Naive thymus-derived CD4-positive, alpha-beta T cell (primary cell): ENCODE measurements at places on chromosomes 7 and 10.

DNA sequence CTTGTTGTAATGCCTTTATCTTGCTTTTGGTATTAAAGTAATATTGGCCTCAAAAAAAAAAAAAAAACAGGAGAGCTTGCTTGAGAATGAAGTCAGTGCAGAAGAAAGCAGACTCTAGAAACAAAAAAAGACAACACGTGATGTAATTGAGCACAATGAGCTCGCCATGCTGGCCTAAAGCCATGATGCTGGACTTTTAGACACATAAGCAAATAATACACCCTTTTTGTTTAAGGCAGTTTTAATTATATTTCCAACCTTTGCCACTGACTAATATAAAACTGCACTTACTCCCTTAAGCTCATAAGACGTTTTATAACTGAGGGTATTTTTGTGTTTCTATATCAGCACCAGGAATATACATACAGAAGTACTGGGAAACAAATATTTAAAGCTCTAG, 798.3 kb downstream of the KCNMA1 start:
- DNase-seq: no peak

GRCh38 chr7:94266238-94266644, 128.5 kb upstream of the COL1A2 start:
- no peak for DNase-seq

DNA sequence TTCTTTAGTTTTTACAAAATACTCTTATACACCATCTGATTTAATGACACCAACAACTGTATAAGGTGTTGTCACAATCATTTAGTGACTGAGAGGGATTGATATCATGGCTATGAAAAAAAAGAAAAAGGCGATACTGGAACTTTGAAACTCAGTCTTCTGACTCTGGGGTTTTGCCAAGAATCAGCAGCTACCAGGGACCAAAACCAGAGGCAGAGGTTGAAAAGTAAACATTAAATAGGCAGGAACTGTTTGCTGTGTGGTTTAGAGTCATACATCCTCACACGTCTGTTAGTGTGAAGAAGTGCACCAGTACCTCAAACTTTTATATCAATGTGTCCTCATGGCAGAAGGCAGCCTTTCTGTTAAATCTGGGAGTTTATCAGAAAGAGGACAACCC, 19.9 kb upstream of the GGCT start:
- DNase-seq: no peak

DNA sequence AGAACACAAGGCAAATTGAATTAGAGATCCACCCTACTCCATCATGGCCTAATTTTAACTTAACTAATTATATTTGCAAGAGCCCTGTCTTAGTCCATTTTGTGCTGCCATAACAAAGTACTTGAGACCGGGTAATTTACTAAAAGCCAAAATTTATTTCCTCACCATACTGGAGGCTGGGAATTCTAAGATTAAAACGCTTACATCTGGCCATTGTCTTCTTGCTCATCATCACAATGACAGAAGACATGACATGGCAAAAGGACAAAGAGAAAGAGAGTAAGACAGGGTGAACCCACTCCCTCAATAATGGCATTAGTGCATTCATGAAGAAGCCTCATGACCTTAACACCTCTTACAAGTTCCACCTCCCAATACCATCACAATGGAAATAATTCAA, 1068.6 kb downstream of the DNAJB9 start:
- no peak for DNase-seq

- no peak for DNase-seq
Observed at GRCh38 chr7:41156268-41156667, 546.6 kb downstream of the INHBA start.

DNA sequence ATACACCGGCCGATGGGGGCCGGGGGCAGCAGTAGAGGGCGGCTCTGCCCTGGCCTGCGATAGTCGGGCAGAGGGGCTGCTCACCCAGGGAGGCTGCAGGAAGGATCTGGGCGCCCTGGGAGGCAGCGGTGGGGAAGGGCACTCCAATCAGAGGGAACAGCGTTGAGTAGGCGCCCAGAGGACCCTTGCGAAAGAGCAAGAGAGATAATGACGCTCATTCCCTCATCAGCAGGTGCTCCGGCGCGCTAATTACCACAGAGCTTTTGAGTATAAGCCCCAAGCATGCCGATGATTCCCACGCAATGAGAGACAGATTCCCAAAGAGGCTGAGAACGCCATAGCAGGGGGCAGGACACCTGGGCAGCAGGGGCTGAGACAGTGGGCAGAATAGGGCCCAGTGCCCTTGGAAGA, 215.3 kb downstream of the MAD1L1 start:
- DNase-seq: no peak

GRCh38 chr10:129099486-129099885, 367.6 kb upstream of the MGMT start:
- DNase-seq: no peak

- no peak for DNase-seq
Observed at GRCh38 chr10:131544495-131544894, 233.0 kb upstream of the TCERG1L start.

GRCh38 chr7:36264123-36264801, 111.2 kb downstream of the EEPD1 start:
- no peak for DNase-seq

DNA sequence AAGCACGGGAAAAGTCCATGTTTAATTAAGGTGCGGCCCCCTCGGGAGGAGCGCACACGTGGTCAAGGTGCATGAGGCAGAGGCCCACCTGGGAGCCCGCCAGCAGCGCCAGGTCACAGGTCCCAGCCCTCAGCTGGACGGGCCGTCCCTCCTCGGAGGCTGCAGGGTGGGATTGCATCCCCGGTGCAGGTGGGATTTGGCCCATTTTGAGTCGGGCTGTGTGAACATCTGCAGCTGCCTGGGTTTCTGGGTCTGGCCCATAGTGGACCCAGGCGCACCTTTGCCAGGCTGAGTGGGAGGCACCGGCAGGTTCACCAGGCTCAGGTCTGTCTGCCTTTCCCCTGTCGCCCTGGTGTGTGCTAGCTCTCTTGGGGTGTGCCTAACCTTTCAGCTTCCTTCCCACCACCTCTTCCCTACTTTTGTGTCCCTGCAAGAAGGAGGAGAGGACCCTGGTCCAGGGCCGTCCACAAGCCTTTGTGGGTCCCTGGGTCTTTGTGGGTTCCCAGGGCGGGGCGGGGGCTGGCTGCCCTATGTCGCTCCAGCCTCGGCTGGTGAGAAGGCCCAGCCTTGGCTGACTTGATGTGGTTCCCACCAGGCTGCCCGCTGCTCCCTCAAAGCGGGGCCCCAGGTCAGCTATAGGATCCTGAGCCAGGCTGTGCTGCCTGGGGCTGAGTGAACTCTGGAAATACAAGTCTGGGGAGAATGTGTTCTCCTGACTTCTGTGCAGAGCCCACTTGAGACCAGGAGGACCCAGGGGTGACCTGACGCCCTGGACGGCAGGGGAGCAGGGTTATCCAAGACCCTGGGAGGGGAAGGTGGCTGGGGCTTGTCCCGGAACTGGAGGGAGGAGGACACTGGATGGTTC, 186.7 kb upstream of the SHH start:
- no peak for DNase-seq

DNA sequence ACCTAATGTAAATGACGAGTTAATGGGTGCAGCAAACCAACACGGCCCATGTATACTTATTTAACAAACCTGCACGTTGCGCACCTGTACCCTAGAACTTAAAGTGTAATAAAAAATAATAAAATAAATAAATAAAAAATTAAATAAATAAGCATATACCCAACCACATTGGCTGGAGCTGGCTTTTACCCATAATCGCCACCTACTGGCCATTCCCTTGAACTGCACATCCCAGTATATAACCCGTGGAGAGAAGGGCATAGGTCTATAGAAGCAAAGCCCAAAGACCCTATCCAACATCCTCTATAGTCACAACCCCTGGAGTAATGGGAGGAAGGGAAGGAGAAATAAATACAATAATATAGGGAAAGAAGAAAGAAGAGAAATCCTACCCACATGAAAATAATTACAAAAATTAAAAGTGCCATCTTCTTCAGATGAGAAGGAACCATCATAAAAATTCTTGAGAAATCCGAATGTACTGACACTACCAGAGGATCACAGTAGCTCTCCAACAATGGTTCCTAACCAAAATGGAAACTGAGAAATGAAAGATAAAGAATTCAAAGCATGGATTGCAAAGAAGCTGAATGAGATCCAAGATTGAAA, 65.6 kb downstream of the TWIST1 start:
- no peak for DNase-seq

DNA sequence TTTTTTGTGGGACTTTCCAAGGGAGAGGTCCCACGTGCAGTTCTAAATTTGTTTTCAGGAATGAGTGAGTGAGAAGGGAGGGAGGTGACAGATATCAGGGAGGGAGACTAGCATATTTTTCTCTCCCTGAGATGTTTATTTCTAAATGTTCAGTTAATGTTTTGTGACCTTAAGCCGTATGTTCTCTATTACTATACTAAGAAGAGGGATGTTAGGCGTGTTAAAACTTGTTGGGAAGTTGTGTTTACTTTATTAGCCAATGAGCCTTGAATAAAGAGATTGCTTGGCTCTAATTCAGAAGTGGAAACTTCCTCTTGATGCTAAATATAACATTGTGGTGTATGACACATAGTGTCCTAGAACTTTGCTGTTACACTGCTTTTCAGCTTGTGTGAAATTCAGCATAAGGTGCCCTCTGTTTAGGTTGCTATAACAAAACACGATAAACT, 37.3 kb downstream of the DNAH11 start:
- DNase-seq: no peak

DNA sequence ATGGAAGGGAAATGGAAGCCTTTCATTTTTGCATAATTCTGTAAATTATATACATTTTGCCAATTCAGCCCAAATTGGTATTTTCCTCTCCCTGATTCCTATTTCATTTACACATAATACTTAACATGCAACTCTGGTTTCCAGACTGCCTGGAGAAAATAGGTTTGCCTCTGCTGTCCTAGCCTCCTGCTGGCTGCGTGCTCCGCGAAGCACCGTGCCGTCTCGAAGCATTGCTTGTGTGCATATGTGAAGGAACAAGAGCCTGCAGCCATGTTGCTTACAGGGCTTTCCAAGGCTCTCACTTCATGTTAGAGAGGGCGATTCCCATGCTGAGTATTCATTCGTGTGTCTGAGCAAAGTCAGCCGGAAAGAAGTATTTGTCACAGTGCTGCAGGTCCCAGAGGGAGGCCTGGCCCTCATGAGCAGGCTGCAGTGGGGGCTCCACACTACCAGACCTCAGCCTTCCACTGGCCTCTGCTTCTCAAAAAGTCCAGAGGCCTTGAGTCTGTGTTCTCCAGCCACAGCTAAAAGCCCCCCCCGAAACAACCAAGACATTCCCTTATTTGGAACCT, 66.5 kb downstream of the CLRN3 start:
- DNase-seq: no peak

DNA sequence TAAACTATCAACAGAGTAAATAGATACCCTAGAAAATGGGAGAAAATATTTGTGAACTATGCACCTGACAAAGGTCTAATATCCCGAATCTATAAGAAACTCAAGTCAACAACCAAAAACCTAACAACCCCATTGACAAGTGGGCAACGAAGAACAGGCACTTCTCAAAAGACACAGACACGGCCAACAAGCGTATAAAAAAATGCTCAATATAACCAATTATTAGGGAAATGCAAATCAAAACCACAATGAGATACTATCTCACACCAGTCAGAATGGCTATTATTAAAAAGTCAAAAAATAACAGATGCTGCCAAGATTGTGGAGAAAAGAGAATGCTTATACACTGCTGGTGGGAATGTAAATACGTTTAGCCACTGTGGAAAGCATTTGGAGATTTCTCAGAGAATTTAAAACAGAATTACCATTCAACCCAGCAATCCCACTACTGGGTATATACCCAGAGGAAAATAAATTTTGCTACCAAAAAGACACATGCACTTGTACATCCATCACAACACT, 63.2 kb upstream of the CAV2 start:
- no peak for DNase-seq

DNA sequence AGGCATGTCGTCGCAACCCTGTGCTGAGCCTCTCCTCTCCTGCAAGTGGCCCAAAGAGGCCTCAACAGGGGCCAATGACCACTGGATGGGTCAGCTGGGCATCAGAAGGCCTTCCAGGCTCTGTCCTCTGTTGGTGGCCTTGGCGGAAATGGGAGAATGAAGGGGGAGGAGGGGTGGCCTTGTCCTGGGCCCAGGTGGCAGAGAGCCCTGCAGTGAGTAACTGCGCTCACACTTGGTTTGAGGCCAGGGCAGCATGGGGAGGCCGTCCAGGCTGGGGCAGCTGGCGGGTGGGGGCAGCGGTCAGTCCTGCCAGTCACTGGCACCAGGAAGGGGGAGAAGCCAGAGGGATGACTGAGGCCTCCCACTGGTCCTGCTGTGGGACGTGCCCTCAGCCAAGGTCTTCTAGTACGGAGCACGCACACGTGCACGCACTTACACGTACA, 59.8 kb downstream of the LHPP start:
- DNase-seq: no peak

DNA sequence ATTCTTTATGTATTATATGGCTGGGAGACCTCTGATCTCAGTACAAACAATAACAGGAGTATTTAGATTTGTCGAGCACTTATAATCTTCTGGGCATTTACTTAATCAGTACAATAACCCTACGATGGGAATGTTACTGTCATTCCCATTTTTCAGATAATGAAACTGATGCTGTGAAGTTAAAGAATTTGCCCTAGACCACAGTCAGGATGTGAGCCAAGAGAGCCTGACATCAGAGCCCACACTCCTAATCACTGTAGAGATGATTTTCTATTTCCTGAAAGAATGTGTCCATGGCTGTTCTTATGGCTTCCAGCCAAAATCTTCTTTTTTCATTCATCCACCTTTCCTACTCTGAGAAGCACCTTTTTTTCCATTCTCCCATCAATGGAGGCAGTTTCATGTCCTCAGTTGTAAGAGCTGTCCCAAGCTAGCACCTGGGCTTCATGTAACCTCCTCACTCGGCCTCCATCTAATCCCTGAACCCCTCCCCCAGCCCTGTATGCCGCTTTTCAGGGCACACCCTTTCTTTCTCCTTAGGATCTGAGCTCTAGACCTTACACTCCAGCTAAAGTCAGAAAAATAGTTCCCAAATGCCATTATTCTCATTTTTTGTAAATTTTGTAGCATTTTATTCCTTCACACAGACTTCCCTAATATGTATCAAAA, 12.2 kb upstream of the CAV1 start:
- no peak for DNase-seq

GRCh38 chr10:72308320-72308987, 34.7 kb downstream of the DDIT4 start:
- no peak for DNase-seq

DNA sequence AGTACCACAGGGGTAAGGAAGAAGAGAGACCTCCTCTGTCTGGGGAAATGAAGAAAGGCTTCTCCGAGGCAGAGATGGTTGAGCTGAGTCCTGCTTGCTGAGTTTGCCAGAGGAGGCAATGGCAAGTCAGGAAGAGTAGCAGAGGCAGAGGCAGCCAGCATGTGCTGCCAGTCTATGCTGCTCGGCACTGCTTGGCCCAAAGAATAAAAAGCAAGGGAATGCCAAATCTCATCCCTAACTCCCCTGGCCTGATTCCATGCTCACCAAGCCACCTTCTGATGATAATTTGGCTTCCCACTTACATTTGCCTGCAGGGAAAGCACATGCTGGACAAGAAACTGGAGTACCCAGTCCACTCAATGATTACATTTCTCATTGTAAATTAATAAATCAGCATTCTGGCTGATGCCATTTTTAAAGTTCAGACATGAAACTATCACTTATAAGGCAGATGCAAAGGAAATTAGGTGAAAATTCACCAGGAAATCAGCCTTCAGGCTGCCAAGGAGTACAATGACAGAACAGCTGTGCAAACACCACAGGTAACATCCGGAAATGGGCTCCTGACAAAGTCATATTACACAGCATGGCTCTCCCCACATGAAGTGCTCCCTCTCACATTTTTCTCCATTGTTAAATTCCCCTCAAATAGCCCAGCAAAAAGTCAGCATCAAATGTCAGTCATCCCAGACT, 245.9 kb downstream of the MTERF1 start:
- DNase-seq: no peak

- DNase-seq: no peak
Observed at GRCh38 chr7:112381311-112382091, 68.8 kb upstream of the IFRD1 start.
